Hematopoietic multipotent progenitor cell (in vitro differentiated cells): ENCODE measurements at places on chromosomes 11 and 22.

DNA sequence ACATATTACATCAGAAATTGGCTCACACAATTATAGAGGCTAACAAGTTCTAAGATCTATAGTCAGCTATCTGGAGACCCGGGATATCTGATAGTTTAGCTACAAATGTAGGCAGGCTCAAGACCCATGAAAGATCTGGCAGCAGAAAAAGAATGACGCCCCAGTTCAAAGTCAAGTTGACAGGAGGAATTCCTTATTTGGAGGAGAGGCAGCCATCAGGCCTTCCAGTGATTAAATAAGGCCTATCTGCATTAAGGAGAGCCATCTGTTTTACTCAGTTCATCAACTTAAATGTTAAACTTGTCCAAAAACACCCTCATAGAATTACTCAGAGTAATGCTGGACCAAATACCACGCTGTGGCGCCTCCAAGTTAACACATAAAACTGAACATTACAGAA, 1402.6 kb downstream of the FAM181B start:
- DNase-seq, result no peak

GRCh38 chr11:65895482-65895981, 4.7 kb downstream of the FOSL1 start:
- no peak for DNase-seq

- DNase-seq, result no peak
Observed at GRCh38 chr22:40572976-40573375, 63.5 kb downstream of the MRTFA start.

- no peak for DNase-seq
Observed at GRCh38 chr11:15927196-15927863, 429.0 kb downstream of the SOX6 start.

DNA sequence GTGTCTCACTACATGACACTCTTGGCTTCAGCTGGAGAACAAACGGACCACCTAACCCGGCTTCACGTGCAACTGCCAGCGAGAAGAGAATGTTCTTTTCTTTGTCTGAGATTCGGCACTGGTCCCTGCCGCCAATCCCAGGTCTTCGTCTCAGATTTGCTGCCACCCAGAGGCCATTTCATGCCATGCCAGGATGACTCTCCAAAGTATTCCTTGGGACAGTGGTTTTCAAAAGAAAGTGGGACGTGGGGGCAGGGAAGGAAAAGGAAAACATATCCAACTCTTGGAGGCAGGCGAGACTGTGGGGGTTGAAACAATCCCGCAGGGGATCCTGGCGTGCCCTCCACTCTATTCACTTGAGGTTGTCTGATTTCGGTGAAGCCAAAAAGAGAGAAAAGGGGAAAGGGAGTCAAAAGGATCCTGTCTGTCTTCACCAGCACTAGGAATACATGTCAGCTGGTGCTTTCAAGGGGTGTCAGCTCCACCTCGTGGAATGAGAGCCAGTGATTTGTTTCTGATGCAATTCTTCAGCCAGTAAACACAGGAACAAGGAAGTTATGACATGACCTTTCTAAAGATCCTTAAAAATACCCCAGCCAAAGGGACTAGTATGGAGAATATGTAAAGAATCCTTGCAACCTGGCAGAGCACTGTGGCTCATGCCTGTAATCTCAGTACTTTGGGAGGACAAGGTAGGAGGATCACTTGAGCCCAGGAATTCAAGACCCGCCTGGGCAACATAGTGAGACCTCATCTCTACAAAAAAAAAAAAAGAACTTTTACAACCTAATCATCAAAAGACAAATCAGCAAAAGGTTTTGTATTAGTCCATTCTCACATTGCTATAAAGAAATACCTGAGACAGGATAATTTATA, 41.0 kb upstream of the APLNR start:
- DNase-seq, result no peak

- no peak for DNase-seq
Observed at GRCh38 chr11:108591893-108592292, 1.7 kb downstream of the EXPH5 start.

GRCh38 chr11:96217206-96217605, 125.8 kb downstream of the MAML2 start:
- no peak for DNase-seq

GRCh38 chr11:57493507-57494503, 21.7 kb downstream of the SLC43A1 start:
- DNase-seq, result peak; percentile 50

- DNase-seq, result no peak
Observed at GRCh38 chr11:79330651-79331050, 110.2 kb downstream of the TENM4 start.
